Left lung (tissue), 14 donors: ENCODE measurements at places on chromosomes 4 and X. TPM values are rescaled to one million over a fixed set of nuclear protein-coding genes. Genes with fewer than 3 reads are reported as not detected.

DNA sequence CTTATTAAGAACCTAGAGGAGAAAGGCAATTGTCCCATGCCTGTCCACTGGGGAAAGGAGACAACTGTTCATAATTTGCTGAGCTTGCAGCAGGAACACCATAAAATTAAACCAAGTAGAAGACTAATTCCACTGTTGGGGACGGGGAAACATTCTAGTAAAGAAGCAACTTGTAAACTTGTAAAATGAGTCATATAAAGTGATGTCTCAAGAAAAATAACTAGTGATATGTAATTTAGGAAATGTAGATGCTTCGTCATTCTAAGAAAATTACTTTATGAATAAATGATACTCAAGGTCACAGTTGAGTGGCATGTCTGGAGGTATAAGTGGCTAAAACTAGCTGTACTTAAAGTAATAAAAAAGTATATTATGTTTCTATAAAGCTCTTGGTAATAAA lies 121.2 kb upstream of the MID1 start:
- DNase-seq, result no peak

DNA sequence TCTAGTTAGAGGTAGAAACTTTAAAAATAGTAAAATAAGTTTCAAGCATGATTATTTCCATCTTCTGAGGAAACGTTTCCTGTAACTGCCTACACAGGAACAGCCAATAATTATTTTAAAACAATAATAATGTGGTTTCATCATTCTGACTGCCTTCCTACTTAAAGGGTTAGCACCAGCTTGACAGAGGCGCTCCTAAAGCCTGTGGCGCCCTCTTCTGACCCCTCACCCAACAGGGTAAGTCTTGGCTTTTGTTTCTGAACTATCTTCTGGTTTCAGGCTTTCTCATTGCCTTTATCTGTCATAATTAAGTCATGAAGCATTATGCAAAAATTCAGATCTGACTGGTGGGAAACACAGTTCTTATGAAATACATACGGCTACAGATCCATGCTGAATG lies 96.7 kb downstream of the ITM2A start:
- DNase-seq, result peak; percentile 24

- DNase-seq, result no peak
Observed at GRCh38 chr4:95599777-95600400, 51.1 kb upstream of the UNC5C start.

- DNase-seq, result no peak
Observed at GRCh38 chrX:108415891-108416290, 22.3 kb downstream of the COL4A6 start.

DNA sequence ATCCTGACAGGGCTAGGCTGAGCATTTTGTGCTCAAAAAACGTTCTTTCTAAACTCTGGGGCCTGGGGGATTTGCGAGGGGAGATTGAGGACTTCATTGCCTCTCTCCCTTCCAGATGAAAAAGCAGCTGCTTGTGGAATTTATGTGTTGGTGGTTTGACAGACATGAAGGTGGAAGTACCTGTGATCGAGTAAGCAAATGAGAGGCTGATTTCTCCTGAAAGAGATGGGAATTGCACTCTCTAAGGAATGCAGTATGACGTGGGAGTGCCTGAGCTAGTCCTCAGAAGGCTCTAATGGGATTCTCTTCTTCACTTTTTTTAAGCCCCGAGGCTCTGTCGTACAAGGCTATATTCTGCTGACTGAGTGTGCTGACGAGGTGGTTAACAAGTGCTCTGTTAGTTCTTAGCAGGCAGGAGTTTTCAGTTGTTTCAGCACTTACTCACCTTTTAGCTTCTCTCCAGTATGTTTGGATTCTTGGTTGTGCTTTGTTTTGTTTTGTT lies 426.8 kb upstream of the CNKSR2 start:
- no peak for DNase-seq

DNA sequence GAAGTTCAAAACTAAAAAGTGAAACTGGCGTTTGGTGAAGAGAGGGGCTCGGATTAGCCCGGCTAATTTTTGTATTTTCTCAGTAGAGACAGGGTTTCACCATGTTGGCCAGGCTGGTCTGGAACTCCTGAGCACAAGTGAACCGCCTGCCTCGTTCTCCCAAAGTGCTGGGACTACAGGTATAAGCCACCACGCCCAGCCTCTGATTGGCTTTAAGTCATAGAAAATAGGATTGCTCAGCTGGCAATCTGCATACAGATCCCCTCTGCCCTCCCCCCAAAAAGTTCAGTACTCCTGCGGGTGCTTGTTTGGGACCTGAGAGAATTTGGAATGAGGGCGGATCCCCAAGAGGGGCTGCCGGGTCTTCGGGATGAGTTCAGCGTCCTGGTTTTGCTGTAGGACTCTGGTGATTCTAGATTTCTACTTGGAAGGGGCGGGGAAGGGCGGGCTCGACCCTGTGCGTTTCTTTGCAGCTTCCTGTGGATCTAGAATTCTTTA lies 537 bp upstream of the PRKX start:
- no peak for DNase-seq

DNA sequence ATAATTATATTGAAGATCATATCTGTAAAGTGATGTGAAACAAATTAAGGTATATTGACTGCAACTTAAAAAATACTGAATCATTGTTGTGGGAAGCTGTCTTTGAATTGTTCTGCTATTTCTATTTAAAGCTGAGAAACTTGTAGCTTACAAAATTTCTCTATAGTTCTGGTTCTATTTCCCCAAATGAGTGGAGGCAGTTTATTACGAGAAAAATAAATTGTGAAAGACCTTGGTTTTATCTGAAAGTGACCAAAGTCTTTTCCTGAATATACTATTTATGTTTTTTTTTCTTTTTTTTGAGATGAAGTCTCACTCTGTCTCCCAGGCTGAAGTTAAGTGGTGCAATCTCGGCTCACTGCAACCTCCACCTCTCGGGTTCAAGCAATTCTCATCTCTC lies 165.4 kb downstream of the SH3BGRL start:
- DNase-seq, result no peak

DNA sequence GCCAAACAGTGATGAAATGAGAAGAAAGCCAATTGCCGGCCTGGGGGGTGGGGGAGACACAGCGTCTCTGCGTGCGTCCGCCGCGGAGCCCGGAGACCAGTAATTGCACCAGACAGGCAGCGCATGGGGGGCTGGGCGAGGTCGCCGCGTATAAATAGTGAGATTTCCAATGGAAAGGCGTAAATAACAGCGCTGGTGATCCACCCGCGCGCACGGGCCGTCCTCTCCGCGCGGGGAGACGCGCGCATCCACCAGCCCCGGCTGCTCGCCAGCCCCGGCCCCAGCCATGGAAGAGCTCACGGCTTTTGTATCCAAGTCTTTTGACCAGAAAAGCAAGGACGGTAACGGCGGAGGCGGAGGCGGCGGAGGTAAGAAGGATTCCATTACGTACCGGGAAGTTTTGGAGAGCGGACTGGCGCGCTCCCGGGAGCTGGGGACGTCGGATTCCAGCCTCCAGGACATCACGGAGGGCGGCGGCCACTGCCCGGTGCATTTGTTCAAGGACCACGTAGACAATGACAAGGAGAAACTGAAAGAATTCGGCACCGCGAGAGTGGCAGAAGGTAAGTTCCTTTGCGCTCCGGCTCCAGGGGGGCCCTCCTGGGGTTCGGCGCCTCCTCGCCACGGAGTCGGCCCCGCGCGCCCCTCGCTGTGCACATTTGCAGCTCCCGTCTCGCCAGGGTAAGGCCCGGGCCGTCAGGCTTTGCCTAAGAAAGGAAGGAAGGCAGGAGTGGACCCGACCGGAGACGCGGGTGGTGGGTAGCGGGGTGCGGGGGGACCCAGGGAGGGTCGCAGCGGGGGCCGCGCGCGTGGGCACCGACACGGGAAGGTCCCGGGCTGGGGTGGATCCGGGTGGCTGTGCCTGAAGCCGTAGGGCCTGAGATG lies at the start of gene SHOX:
TSS of gene SHOX (plus strand) at position 180 of the 885 bp plus-strand sequence. CDS start at position 287, 107 bp downstream.
- DNase-seq, result no peak

DNA sequence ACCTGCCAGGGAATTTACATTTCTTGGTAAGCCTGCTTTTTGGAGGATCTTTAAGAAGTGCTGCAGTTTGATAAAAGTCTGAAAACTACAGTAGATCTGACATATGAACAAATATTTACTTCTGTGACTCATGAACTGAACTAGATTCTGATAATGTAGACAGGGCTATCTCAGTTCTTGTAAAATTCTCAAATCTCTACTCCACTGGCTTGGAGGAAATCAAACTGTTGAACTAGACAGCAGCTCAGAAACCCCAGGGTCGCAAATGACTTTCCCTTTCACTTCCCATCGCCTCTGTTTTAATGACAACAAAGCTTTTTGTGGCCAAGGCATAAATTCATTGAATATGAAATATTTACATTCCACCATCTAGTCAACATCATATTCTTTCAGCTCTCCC lies 15.4 kb upstream of the OCIAD1 start:
- no peak for DNase-seq

- no peak for DNase-seq
Observed at GRCh38 chrX:128460835-128461234, 408.6 kb upstream of the ACTRT1 start.

DNA sequence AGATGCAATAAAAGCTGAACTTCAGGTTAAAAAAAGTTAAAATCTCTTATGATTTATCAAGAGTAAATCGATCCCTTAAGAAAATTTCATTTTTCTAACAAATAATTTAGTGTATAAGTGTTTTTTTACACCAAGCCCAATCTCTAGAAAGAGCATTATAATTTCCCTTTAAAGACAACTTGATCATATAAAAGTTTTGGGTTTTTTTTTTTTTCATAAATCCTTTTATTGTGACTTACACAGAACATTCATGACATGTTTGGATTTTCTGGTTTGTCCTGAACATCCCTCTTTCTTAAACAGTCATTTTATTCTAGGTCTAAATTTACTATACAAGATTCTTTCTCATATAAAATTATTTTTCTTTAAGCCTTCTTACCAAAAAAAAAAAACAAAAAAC lies 6.5 kb downstream of the ZNF721 start:
- no peak for DNase-seq

- no peak for DNase-seq
Observed at GRCh38 chr4:4491396-4491893, 50.4 kb downstream of the STX18 start.

GRCh38 chr4:106365613-106366012 lies 3.0 kb downstream of the GIMD1 start:
- DNase-seq, result no peak

DNA sequence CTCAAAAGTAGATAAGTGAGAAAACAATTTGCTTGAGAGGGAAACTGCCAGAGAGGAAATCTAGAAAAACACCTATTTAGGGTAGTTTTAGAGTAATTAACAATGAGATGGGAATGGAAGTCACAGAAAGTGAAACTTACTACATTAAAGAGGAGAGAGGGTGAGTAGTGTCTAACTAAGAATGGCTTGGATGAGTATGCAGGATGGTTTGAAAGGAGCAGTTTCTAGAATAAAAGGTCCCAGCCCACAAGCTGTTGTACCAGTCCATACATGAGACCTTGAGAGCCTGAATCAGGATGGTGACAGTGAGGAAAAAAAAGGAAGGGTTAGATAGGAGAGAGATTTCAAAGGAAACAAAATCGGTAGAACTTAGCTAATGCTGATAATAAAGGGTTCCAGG lies 1.3 kb downstream of the GAR1 start:
- DNase-seq, result no peak

DNA sequence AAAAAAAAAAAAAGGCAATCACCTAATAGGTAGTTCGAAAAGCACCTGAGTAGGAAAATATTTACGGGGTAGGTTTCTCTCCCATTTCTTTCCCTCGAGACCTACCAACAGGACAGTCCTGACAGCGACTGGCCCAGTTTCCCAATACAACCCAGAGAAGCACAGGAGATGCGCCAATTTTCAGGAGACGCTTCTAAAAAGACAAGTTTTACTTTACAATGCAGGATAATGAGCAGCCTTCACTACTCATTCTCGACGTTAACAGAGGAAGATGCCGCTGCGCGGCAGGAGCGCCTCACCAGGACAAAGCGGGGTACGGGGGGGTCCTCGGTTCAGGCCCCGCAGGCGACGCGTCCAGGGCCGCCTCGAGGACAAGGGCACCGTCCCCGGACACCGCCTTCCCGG lies 708 bp downstream of the BCLAF3 start:
- no peak for DNase-seq

GRCh38 chr4:153159016-153159415 lies 45.2 kb upstream of the TRIM2 start:
- no peak for DNase-seq

GRCh38 chr4:114389070-114389685 lies 209.4 kb upstream of the UGT8 start:
- DNase-seq, result no peak

GRCh38 chrX:154008521-154008920 lies 11.2 kb downstream of the IRAK1 start:
- no peak for DNase-seq

GRCh38 chr4:69523385-69524132 lies 27.9 kb upstream of the UGT2B4 start:
- no peak for DNase-seq

DNA sequence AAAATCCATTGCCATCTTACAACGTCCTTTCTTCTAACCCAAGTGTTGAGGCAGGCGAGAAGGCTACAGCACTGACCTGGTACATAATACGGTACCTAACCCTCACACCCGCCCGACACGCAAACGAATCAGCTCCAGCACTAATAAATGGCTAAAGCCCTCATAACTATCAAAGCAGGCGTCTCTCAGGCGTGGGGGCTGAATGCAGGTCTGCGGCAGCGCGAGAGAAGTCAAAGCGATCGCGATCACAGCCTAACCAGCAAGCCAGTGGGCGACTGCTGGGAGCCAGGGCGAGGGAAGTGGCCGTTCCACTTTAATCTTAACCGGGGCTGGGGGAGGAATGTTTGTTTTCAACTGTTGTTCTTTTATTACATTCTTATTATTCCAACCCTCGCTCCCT lies 1.5 kb downstream of the CDX4 start:
- no peak for DNase-seq

- no peak for DNase-seq
Observed at GRCh38 chr4:21992330-21992729, 43.8 kb upstream of the KCNIP4 start.

GRCh38 chr4:6119507-6120020 lies 80.8 kb downstream of the JAKMIP1 start:
- no peak for DNase-seq

DNA sequence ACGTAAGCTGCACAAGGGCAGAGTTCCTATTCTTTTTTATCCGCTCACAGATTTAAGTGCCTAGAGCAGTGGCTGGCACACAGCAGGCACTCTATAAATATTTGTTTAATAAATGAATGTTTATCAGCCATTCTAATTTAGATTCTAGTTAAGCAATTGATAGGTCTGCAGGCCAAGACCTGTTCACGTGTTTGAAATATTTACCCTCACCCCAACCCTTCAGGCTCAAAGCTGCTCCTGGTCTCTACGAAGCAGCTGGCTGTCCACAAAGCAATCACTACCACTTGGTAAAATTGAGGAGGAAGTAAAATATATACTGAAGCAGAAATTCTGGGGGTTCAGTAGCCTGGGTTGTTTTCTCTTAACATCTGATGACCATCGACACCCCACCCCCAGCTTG lies 158.1 kb downstream of the MGST2 start:
- DNase-seq, result no peak

GRCh38 chr4:45036677-45037076 lies 310.3 kb upstream of the GNPDA2 start:
- DNase-seq, result no peak

Gene MMRN1
- total RNA-seq, result 62.1 TPM

Gene S100G
- total RNA-seq, result not detected

Gene CRMP1
- total RNA-seq, result 5.4 TPM

Gene AREG
- total RNA-seq, result 130 TPM

Gene STOX2
- total RNA-seq, result 12.4 TPM

Gene RIBC1
- 1.9 TPM for total RNA-seq

Gene AR
- 4.3 TPM for total RNA-seq

Gene CLCN5
- 14.5 TPM for total RNA-seq
